ENCODE measurements at places on chromosomes 5 and 9. TPM values are rescaled to one million over a fixed set of nuclear protein-coding genes. Genes with fewer than 3 reads are reported as not detected.

ESM1 gene
- total RNA-seq: not detected

ZNF462 gene
- not detected for total RNA-seq

TLX3 gene
- total RNA-seq: not detected

TMEM174 gene
- total RNA-seq: not detected

BTF3 gene
- 753 TPM for total RNA-seq

DNA sequence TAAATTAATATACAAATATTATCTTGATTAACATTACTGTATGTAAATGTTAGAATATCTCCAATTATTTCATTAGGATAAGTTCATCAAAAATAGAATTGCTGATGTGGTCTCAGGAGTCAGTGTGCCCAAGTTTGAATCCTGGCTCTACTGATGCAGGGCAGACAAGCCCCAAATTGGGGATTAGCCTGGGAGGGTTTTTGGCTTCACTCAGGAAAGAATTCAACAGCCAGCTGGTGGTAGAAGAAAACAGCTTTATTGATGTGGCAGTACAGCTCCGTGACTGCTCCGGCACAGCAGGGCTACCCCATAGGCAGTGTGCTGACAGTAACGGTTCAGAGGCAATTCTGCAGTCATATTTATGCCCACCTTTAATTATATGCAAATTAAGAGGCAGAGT lies 32.5 kb downstream of the COL27A1 start:
- H3K4me1 ChIP-seq: no peaks in the 10 kb centered on the region
- H3K4me3 ChIP-seq: no peak overlapping the region
- H3K36me3 ChIP-seq: no peaks in the 10 kb centered on the region
- peaks cover 2% of the 10 kb centered on the region for H3K27me3 ChIP-seq
- DNase-seq: no peak

DNA sequence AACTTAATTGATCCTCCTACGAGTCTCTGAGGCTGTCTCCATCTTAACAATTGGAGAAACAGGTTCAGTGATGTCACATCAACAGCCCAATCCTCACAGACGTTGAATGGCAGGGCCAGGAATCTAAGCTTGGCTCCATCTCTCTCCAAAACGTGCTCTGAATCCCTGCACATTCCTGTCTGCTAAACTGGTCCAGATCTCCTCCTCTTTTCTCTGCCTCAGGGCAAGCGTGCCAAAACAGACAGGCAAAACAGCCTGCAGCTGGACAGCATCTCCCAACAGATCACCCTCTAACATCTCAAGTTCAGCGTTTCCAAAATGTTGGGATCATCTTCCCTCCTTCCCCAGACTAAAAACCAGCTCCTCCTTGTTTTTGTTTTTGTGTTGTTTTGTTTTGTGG lies 6.6 kb downstream of the FBP1 start:
- DNase-seq: no peak
- no peaks in the 10 kb centered on the region for H3K4me1 ChIP-seq
- H3K36me3 ChIP-seq: no peaks in the 10 kb centered on the region
- no peak overlapping the region for H3K27ac ChIP-seq
- no peak overlapping the region for H3K4me3 ChIP-seq
- H3K27me3 ChIP-seq: peaks cover 24% of the 10 kb centered on the region

GRCh38 chr5:137199966-137200365 lies 299.2 kb downstream of the SPOCK1 start:
- no peak for DNase-seq
- H3K4me1 ChIP-seq: no peaks in the 10 kb centered on the region
- H3K4me3 ChIP-seq: no peak overlapping the region
- H3K27ac ChIP-seq: no peak overlapping the region

DNA sequence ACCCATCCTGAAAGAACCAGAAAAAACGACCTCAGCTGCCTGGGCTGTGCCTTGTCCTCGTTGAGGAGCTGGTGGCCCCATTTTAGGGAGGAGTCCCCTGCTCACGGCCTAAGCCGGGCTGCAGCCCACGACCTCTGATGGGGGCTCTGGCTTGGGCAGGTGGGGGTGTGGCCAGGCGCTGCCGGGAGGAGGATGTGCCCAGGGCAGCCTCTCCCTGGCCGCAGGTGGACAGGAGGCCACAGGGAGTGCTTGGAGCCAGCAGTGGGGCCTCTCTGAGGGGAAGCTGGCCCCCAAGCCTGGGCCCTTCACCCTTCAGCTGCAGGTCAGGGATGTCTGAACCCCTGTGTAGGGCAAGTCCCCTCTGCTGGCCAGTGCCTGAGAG lies 2.5 kb downstream of the DIPK1B start:
- peaks cover 14% of the 10 kb centered on the region for H3K27me3 ChIP-seq
- H3K4me1 ChIP-seq: peaks cover 34% of the 10 kb centered on the region
- DNase-seq: no peak

GRCh38 chr5:90134381-90134780 lies 275.2 kb downstream of the CETN3 start:
- DNase-seq: no peak
- H3K36me3 ChIP-seq: no peaks in the 10 kb centered on the region
- no peak overlapping the region for H3K4me3 ChIP-seq

GRCh38 chr5:161847447-161847846 lies 473 bp upstream of the GABRA1 start:
- H3K27ac ChIP-seq: no peak overlapping the region
- no peak for DNase-seq
- H3K36me3 ChIP-seq: no peaks in the 10 kb centered on the region
- H3K27me3 ChIP-seq: peaks cover 18% of the 10 kb centered on the region
- no peaks in the 10 kb centered on the region for H3K4me1 ChIP-seq

DNA sequence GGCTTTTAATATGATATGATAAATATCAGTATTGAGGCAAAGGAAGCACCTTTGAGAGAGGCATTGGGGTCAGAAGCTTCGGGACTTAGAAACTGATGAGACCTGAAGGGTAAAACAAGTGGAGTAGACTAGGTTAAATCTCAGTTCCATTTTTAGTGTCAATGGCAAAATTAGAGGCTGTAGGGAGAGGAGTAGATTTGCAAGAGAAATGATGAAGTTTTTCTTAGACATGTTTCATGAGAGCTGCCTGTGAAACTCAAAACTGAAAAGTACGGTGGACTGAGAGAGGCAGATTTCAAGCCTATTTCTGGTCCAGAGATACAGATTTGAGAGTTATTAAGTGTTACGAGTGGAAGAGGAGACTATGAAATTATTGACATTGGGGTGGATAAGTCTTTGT lies 278.5 kb downstream of the TAF11L14 start:
- no peak overlapping the region for H3K27ac ChIP-seq
- DNase-seq: no peak
- H3K27me3 ChIP-seq: no peaks in the 10 kb centered on the region
- no peak overlapping the region for H3K4me3 ChIP-seq
- H3K4me1 ChIP-seq: no peaks in the 10 kb centered on the region

DNA sequence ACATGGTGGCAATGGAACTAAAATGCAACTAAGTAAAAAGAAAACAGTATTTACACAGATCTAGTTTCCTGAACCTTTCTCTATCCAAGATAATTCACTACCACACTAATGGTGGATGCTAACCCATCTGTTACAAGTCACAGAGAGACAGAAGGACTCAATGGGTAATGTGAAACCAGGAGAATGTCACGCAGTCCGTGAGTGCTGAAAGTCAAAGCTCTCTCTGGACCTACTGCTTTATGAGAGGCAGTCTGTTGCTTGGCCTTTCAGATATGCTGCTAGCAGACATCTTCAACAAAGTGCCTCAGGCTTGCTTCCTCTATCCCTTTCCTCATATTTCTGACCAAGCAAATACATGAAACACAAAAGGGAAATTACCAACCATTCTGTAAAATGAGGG lies 69.0 kb upstream of the GLRX start:
- H3K27ac ChIP-seq: no peak overlapping the region
- no peaks in the 10 kb centered on the region for H3K27me3 ChIP-seq
- H3K4me3 ChIP-seq: no peak overlapping the region
- H3K4me1 ChIP-seq: no peaks in the 10 kb centered on the region

DNA sequence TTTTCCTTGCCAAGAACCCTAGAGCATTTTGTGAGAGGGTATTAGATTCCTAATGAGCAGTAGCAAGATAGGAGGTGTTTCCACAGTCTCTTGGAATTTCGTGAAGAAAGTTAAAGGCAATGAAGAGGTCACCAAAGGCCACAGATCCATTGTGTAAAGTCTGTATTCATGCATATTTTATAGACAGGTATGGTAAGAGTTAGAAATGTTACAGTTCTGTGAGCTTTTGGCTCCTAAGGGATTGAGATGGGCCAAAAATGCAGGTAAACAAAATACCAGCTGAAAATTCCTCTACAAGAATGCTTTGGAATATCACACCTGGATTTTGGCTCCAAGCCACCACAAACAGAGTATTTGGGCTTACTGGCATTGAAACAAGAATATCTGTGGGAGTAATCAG lies 47.4 kb upstream of the FST start:
- peaks cover 5% of the 10 kb centered on the region for H3K27me3 ChIP-seq
- no peak overlapping the region for H3K4me3 ChIP-seq
- no peak overlapping the region for H3K27ac ChIP-seq
- no peaks in the 10 kb centered on the region for H3K4me1 ChIP-seq

- peaks cover 53% of the 10 kb centered on the region for H3K36me3 ChIP-seq
- H3K4me3 ChIP-seq: peak overlapping the region; percentile 98
- H3K27me3 ChIP-seq: no peaks in the 10 kb centered on the region
- no peak for DNase-seq
- H3K27ac ChIP-seq: no peak overlapping the region
Measured at GRCh38 chr5:1799110-1799601, 481 bp downstream of the MRPL36 start.

DNA sequence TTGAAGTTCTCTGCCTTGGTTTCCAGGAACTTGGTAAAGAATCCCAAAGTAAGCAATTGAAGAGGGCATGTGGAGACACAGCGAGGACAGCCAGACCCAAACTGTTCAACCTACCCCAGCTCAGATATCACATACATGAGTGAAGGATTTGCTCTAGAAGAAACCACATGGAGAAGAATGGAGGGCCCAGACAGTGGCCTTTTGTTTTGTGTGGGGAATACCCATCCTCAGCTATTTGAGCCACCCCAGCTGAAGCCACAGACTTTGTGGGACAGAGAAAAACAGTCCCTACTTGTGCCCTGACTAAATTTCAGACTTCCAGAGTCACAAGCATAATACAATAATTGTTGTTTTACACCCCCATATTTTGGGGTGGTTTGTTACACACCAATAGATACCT lies 387.1 kb downstream of the ZSWIM6 start:
- peaks cover 6% of the 10 kb centered on the region for H3K27me3 ChIP-seq
- no peak overlapping the region for H3K4me3 ChIP-seq
- DNase-seq: no peak
- H3K27ac ChIP-seq: no peak overlapping the region
- no peaks in the 10 kb centered on the region for H3K36me3 ChIP-seq

DNA sequence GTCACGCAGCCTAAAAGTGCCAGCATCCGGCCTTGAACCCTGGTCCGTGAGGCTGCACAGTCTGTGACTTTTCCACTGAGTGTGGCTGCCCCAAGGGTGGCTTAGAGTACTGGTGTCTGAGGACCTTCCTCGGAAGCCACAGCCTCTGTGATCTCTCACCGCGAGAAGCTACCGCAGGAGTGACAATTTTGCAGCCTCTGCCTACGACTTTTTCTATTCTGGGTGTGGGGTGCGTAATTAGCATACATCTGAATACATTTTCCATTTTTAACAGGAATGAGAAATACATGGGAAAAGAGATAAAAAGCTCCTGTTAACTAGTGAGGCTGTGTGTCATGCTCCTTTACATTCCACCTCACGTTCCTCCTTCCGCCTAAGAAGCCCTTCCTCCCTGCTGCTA lies 48.3 kb upstream of the HRH2 start:
- no peaks in the 10 kb centered on the region for H3K36me3 ChIP-seq
- H3K27me3 ChIP-seq: peaks cover 7% of the 10 kb centered on the region

GRCh38 chr5:151168602-151169344 lies 11.2 kb upstream of the ANXA6 start:
- H3K27ac ChIP-seq: no peak overlapping the region
- H3K4me1 ChIP-seq: peaks cover 49% of the 10 kb centered on the region
- DNase-seq: no peak
- H3K4me3 ChIP-seq: no peak overlapping the region
- no peaks in the 10 kb centered on the region for H3K36me3 ChIP-seq

GRCh38 chr9:130461218-130461630 lies 16.5 kb downstream of the ASS1 start:
- H3K36me3 ChIP-seq: no peaks in the 10 kb centered on the region
- no peaks in the 10 kb centered on the region for H3K4me1 ChIP-seq
- H3K27me3 ChIP-seq: peaks cover 11% of the 10 kb centered on the region
- no peak overlapping the region for H3K27ac ChIP-seq
- DNase-seq: peak; percentile 74

DNA sequence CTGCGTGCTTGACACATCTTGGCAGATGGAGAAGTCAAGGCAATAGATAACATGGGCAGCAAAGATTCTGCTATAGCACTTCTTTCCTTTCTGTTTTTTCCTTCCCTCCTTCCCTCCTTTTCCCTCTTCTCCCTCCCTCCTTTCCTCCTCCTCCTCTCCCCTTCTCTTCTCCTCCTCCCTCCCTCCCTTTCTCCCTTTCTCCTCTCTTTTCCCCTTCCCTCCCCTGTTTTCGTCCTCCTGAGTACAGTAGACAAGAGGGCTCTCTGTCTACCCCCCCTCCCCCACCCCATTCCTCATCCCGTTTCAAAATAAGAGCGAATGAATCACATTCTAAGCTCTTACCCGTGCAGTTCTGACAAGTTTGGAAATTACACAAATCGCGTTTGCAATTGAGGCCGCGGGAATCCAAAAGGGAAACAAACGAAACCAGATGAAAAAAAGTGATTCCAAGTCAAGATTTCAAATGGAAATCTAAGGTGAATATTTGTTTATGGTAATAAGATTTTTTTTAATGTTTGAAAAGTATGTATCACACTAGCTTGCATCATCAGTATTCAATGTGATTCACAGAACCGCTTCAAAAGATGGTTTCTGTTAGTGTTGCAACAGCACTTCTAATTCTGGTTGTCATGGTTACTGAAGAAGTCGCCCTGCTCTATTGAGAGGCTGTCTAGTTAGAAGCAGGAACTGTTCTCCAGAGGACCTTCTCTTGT lies 1.3 kb downstream of the NIM1K start:
- no peaks in the 10 kb centered on the region for H3K36me3 ChIP-seq
- no peak for DNase-seq
- peak overlapping the region; percentile 84 for H3K4me3 ChIP-seq
- peaks cover 28% of the 10 kb centered on the region for H3K4me1 ChIP-seq
- no peak overlapping the region for H3K27ac ChIP-seq

Measured in activated B cell treated with CpG ODN at 0.5 μM for 24 hours (primary cell).